ENCODE measurements at places on chromosomes 7 and 10. TPM values are rescaled to one million over a fixed set of nuclear protein-coding genes. Genes with fewer than 3 reads are reported as not detected.

DNA sequence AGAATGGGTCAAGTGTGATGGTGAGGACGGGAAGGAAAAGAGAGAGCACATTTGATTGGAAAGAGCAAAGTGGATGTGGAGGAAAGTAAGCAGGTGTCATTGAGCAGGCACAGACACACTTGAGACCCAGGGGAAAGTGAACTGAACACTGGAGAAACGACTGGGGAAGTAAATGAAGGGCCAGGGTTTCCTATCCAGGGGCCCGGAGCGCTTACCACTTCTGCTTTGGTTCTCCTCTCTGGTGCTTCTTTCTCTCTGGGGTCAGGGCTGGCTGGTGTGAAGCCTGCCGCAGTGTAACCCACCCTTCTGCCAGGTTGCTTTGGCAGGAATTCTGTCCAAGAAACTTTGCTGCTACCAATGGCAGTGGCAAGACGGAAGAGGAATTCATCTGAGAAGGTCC lies 219.3 kb downstream of the SKAP2 start:
- DNase-seq: no peak

The CH25H gene
- 2.9 TPM for polyA plus RNA-seq

GRCh38 chr7:148735141-148735540 lies 36.4 kb downstream of the CUL1 start:
- DNase-seq: no peak

GRCh38 chr7:26319636-26320035 lies 28.0 kb downstream of the SNX10 start:
- no peak for DNase-seq

DNA sequence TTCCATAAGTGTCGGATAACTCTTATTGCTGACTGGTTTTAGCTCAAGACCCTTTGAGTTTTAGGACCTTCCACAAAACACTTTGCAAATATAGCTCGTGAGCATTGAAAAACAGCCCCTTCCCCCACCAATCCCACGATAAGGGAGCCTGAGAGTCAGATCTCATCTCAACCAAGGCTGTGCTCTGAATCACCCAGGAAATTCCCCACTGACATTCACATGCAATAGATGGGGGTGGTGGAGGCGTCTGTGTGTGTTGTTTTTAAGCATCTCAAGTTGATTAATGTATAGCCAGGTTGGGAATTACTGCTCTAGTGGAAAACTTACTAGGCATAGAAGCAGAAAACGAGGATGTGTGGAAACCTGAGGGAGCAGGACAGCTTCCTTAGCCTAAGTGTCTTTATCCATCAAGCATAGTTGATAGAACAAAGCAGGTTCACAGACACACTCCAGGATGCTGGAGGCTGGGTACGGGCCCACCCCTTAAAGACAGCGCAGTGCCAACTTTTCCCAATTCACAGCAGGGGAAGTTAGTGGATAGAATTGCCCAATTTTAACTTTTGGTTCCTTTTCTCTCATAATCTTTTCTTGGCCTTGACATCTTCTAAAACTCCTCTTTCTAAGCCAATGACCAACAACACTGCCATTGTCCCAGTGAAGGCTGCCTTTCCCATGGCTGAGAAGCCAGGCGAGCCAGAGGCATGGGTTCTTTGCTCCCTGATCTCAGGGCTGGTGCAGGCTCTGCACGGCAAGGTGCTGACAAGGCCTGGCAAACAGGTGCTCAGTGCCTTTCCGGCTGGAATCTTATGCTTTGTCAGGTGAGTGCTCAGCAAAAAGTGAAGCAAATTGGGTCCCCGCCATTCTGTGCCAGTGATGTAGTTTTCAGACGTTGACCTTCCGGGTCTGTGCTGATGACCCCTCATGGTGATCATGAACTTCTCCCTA lies 98.5 kb upstream of the INSIG1 start:
- no peak for DNase-seq

The UPF2 gene
- polyA plus RNA-seq: 24.3 TPM

DNA sequence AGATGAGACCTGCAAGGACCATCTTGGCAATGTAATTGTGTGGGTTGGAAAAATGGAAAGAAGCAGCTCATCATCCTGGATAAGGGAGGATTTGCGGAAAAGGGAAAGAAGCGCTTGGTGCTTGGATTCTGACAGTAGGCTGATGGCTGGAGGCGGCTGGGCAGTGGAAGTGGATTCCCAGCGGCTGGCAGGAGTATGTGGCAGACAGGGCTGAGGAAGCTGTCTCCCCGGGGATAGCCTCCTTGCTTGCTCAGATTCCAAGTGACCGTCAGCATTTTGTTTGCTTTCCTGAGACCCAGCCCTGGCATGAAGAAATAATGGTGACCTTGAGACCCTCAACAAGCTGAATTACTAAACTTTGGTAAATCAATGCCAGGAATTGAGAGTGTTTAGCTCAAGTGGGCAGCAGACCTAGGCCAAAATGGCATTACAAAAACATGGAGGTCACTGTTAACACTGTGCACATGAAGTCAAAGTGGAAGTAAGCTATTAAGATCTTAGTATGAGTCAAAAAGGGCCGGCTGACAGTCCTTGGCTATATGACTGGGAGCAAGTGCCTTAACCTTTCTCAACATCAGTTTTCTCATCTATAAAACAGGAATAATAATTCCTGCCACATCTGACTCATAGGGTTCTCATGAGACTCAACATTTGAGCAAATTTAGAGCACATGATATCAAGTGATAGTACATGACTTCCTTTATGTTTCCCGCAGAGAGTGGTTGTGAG lies 21.3 kb downstream of the SLC25A28 start:
- DNase-seq: no peak

DNA sequence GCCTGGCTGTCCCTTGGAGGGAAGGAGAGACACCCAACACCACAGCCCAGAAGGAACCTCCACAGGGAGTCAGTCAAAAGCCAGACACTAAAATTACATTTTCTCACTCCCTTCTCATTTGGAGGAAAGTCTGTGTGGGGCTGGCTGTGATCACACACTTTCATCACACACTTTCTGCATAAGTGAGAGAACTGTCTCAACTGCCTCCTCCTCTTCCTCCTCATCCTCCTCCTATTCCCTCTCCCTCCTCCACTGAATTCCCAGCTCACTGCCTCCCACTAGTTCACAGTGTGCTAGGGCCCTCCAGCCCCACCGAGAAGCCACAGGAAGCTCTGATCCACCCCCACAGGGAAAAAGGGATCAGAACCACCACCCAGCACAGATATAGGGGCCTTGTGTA lies 91.6 kb downstream of the KCNMA1 start:
- no peak for DNase-seq
